ENCODE measurements at places on chromosomes 7 and 10. TPM values are rescaled to one million over a fixed set of nuclear protein-coding genes. Genes with fewer than 3 reads are reported as not detected.

Gene ODAD2
- polyA plus RNA-seq = 0.12 TPM

Gene SAP25
- 1.5 TPM for polyA plus RNA-seq

Gene SPAM1
- polyA plus RNA-seq = not detected

Gene RPEL1
- polyA plus RNA-seq = 0.02 TPM

Gene SNCG
- polyA plus RNA-seq = 74.0 TPM

Gene TAS2R40
- polyA plus RNA-seq = not detected

Gene FOXP2
- polyA plus RNA-seq = 2.5 TPM

Gene ECD
- 12.7 TPM for polyA plus RNA-seq

Data from esophagus (tissue), 2 donors.